ENCODE measurements at places on chromosomes 13 and 19.

- no peak for DNase-seq
Observed at GRCh38 chr13:90272356-90272755, 1075.1 kb upstream of the MIR17HG start.

DNA sequence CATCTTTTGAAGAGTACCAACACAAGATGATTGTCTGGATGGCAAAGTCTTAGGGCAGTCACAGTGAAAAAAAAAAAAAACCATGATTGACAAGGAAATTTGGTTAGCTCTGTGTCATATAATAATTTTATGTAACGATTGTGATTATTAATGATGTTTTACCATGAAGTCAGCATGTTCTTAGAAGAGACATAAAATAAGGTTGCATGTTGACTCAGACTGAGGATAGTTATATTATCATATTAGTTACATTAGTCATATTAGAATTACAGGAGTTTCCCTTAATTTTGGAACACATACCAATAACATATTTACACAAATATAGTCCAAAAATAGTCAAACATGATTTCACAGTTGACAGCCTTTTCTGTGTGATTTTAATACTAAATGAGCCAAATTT is 5.7 kb downstream of the ZNF431 start:
- no peak for DNase-seq

DNA sequence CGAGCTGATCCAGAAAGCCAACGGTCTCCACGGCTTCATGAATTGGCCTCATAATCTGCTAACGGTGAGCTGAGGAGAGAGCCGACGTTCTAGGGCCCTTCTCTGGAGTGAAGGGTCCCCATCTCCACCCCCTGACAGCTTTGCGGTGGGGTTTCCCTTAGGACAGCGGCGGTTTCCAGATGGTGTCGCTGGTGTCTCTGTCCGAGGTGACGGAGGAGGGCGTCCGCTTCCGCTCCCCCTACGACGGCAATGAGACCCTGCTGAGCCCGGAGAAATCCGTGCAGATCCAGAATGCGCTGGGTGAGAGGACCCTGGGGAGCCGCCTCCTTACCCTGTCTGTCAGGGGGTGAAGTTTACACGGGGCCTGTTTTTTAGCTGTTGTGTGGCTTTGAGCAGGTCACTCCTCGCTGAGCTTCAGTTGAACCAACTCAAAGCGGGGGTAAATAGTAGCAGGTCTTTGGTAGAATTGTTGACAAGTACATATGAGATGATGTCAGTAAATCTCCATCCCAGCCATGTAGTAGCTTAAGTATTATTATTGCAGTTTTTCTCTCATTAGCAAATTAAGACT is 801 bp downstream of the QTRT1 start:
- DNase-seq, result no peak

- no peak for DNase-seq
Observed at GRCh38 chr19:8608941-8609278, 1.6 kb downstream of the ADAMTS10 start.

DNA sequence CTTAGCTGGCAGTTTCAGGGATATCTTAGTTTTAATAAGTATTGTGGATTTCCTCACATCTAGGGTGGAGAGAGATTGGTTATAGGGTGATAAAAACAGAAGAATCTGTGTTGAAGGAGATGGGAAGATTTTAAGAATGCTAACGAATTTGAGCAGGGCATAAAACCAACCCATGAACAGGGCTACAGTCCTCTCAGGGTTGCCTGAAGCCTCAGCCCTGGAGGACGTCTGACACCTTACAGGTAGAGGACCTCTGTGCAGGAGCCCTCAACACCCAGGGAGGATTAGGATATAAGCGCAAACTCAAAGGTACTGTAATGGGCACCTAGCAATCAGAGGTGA is 461 bp upstream of the WASF3 start:
- no peak for DNase-seq

GRCh38 chr13:113499936-113500335 is 9.4 kb upstream of the DCUN1D2 start:
- no peak for DNase-seq

- DNase-seq, result no peak
Observed at GRCh38 chr19:9151367-9151766, 11.2 kb downstream of the ZNF317 start.

DNA sequence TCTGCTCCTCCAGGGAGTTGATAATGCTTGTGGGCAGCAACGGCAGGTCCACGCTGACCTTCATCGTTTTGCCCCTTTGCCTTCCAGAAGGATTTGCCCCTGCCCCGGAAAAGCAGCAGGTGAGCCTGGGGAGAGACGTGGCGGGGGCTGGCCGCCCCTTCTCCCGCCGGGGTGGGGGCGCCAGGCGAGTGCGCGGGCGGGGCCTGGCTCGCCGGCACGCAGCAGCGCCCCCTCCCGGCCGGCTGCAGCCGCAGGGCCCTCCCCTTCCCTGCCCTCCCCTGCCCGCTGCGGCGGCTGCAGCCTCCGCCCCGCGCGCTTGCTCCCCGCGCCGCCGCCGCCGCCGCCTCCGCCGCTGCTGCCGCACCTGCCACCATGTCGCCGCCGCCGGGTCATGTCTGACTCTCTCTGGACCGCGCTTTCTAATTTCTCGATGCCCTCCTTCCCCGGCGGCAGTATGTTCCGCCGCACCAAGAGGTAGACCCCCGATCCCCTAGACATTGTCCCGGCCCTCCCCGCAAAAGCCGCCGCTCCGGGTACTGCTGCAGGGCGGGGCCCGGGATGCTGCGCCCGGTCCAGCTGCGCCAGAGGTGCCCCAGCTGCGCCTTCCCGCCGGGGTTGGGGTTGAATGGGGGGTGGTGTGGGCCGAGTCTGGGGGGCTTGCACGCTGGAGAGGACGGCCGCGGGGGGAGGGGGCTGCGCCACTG is at the start of gene MAST1:
TSS of gene MAST1 (plus strand) at position 334 of the 704 bp plus-strand sequence. CDS start at position 392, 58 bp downstream.
- no peak for DNase-seq

- DNase-seq, result no peak
Observed at GRCh38 chr13:39095500-39095899, 57.2 kb downstream of the NHLRC3 start.

DNA sequence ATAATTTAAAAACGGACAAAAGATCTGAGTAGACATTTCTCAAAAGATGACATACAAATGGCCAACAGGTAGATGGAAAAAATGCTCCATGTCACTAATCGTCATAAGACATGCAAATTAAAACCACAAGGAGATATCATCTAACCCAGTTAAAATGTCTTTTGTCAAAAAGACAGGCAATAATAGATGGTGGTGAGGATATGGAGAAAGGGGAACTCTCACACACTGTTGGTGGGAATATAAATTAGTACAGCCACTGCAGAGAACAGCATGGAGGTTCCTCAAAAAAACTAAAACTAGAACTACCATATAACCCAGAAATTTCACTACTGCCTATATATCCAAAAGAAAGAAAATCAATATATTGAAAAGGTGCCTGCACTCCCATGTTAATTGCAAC is 37.9 kb downstream of the OR10H4 start:
- no peak for DNase-seq

- no peak for DNase-seq
Observed at GRCh38 chr19:6572217-6572616, 18.7 kb downstream of the CD70 start.

DNA sequence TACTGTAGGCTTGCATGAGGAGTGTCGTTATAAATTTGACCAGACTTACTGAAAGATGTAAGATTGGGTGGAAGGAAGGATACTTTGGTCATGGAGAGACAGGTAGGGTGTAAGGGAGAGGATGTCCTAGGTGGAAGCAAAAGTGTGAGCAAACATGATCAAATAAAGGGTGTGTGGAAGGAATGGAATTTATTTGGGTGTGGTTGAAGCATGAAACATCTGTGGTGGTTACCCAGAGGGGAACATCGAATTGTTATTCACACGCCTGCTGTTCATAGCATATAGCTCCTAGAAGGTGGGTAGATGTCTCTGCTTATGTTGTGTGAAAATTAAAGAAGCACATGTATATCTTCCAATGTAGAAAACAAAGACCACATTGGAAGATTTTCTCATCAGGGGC is 157.7 kb downstream of the ATP8A2 start:
- no peak for DNase-seq

GRCh38 chr19:53183146-53183764 is 9.9 kb downstream of the ZNF665 start:
- DNase-seq, result no peak

- DNase-seq, result no peak
Observed at GRCh38 chr13:21846605-21847004, 175.7 kb downstream of the FGF9 start.

DNA sequence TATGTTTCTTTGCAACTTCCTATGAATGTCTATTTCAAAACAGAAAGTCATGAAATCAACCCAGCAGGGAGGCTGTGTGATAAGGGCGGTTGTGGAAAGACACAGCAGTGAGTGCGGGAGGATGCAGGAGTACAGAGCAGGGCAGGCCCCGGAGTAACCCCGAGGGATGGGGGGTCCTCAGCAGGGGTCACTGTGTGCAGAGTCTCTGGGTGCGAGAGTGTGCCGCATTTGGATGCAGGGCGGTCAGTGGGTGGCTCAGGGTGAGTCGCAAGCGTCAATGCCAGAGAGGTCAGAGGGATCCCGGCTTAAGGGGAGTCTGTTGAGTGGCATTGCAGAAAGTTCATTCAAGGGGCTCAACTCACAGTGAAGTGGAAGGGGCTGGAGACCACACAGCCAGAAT is 147.8 kb downstream of the STK24 start:
- DNase-seq, result no peak

DNA sequence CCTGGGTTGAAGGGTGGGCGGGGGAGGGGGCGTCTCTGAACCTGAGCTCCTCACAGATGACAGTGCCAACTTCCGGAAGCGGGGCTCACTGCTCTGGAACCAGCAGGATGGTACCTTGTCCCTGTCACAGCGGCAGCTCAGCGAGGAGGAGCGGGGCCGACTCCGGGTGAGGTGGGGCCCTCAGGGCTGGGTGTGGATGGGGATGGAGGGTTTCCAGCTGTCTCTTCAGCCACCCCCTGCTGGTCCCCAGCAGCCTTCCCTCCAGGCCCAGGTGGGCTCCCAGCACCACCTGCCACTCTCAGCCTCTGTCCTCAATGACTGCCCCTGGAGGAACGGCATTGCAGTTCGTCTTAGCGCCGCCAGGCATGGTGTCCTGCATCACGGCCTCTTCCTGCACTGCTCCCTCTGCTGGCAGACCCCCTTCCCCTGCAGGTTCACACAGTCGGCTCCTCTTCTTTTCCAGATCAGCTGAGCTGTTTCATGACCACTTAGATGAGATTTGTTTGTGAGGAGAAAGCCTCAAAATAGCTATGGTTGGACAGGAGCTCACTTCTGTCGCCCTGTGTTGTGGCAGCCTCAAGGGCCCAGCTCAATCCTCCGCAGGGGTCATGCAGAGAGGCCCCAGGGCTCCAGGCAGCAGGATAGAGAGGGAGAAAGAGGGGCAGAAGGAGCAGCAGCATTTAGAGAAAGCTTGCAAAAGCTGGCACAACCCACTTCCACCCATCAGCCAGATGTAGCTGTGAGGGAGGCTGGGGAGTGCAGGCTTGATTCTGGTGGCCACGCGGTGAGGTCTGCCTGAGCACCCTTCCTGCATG is 2.5 kb upstream of the GARIN5A start:
- DNase-seq, result no peak

GRCh38 chr13:92963029-92963428 is 263.6 kb upstream of the GPC6 start:
- no peak for DNase-seq

GRCh38 chr13:111298214-111298975 is 22.0 kb upstream of the TEX29 start:
- DNase-seq, result no peak

- no peak for DNase-seq
Observed at GRCh38 chr19:3171894-3172672, 6.5 kb upstream of the S1PR4 start.

DNA sequence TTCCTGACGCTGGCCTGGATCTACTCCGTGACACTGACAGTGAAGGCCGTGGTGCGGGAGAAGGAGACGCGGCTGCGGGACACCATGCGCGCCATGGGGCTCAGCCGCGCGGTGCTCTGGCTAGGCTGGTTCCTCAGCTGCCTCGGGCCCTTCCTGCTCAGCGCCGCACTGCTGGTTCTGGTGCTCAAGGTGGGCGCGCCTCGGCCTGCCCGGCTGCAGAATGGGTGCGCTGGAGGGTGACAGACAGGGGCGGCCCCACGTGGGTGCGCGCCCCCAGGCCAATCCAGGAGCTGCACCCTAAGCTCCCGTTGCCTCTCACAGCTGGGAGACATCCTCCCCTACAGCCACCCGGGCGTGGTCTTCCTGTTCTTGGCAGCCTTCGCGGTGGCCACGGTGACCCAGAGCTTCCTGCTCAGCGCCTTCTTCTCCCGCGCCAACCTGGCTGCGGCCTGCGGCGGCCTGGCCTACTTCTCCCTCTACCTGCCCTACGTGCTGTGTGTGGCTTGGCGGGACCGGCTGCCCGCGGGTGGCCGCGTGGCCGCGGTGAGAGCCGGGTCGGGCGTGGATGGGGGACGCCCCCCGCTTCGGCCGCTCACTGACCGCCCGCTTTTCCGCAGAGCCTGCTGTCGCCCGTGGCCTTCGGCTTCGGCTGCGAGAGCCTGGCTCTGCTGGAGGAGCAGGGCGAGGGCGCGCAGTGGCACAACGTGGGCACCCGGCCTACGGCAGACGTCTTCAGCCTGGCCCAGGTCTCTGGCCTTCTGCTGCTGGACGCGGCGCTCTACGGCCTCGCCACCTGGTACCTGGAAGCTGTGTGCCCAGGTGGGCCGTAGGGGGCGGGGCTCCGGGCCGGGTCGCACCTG is 7.2 kb downstream of the ABCA7 start:
- DNase-seq, result no peak

DNA sequence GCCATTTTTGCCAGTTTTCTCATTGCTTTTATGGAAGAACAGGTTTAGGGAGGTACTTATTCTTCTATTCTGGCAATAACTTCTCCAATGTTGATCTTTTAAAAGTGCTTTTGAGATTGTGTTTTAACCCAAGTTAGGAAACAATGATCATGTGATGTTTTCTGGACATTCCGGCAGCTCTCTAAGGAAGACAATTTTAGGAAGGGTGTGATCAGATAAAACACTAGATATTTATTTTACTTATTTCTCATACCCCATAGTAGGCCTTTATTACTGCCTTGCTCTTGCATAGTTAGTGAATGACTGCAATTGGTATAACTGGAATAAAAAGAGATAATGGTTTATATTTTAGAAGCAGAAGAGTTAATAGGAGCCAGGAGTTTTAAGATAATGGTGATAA is 68.4 kb upstream of the SPATA13 start:
- DNase-seq, result no peak

GRCh38 chr19:43505941-43506340 is 1.4 kb upstream of the PHLDB3 start:
- no peak for DNase-seq

- no peak for DNase-seq
Observed at GRCh38 chr19:574658-575526, 2.5 kb downstream of the BSG start.

- DNase-seq, result no peak
Observed at GRCh38 chr13:30763786-30764413, 28.6 kb downstream of the ALOX5AP start.

GRCh38 chr13:41973247-41973741 is 12.4 kb upstream of the VWA8 start:
- DNase-seq, result no peak
